G401 (cell line): ENCODE measurements at places on chromosomes 1 and 21.
A peak's percentile ranks its signal among the peaks of the same experiment; 100 is the strongest.

- no peak for DNase-seq
Measured at GRCh38 chr21:43637530-43638158, 21.6 kb downstream of the HSF2BP start.

- no peak for DNase-seq
Measured at GRCh38 chr1:205294175-205294917, 27.2 kb downstream of the NUAK2 start.

- DNase-seq, result peak; percentile 48
Measured at GRCh38 chr1:225318706-225319575, 108.9 kb downstream of the LBR start.

DNA sequence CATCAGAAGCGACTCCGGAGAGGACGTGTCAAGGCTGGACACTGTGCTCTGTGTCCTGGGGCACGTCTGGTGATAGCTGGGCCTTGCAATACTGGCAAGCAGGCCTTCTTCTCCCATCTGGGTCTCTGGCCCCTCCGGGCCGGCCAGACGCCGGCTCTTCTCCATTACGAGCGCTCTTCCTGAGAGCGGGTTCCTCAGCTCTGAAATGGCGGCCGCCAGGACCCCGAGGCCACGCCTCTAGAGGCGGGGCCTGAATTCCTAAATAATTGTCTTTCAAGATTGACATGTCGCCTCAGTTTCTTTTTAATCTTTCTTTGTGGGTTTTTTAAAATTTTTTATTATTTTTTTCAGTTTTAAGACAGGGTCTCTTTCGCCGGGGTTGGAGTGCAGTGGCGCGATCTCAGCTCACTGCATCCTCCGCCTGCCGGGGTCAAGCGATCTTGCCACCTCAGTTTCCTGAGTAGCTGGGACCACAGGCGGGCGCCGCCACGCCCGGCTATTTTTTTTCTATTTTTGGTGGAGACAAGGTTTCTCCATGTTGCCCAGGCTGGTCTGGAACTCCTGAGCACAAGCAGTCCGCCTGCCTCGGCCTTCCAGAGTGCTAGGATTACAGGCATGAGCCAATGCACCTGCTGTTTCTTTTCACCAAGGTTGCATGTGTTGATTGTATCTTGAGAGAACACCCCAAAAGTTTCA, 9.2 kb downstream of the RNF2 start:
- DNase-seq, result no peak

DNA sequence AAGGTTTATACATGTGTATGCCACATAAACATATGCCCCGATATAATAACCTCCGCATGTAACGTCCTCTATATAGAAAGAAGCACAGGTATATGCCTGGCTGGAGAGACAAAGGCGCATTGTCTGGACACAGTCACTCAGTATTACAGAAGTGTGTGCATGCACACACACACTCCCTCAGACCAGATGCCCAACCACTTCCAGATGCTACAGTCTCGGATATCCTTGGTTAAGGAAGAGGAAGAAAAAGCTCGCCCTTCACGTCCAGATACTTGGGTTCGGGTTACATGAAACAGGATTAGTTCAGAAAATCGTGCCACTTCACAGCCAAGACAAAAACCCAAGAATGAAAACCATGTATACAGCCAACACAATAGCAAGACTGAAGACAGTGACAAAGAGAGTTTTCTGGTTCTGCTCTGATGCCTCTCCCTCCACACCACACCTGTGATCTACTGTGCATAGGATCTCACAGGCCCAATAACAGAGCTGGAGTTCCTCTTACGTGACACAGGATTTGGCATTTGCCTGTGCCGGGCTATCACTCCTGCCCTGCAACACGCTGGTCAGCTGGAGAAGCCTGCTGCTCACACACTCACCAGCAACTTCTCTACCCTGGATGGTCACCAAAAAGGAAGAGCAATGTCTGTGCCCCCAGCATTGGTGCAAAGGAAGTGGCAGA, 75.0 kb downstream of the SSBP3 start:
- no peak for DNase-seq

DNA sequence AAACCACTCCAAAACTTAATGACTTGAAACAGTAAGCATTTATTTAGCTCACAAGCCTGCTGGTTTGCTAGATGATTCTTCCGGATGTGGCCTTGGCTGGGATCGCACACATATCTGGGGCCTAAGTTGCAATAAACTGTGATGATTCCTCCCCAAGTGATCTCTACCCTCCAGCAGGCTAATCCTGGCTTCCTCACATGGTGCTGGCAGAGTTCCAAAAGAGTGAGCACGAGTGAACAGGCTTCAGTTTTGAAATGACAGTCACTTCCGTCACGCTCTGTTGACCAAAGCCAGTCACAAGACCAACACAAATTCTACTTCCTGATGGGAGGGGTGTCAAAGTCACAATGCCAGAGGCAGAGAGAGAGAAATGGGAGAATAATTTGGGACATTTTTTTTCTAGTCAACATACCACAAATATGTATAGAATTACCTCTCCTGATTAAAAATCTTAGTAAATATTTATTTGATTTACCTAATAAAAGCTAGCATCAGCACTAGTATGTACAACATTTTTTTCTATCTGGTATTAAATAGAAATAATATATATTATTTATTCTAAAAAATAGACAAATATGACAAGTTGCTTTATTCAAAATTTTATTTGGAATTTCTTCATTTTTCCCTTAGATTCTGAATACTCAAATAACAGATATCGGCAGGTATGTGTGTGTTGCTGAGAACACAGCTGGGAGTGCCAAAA, 292.7 kb downstream of the TPR start:
- peak; percentile 78 for DNase-seq

DNA sequence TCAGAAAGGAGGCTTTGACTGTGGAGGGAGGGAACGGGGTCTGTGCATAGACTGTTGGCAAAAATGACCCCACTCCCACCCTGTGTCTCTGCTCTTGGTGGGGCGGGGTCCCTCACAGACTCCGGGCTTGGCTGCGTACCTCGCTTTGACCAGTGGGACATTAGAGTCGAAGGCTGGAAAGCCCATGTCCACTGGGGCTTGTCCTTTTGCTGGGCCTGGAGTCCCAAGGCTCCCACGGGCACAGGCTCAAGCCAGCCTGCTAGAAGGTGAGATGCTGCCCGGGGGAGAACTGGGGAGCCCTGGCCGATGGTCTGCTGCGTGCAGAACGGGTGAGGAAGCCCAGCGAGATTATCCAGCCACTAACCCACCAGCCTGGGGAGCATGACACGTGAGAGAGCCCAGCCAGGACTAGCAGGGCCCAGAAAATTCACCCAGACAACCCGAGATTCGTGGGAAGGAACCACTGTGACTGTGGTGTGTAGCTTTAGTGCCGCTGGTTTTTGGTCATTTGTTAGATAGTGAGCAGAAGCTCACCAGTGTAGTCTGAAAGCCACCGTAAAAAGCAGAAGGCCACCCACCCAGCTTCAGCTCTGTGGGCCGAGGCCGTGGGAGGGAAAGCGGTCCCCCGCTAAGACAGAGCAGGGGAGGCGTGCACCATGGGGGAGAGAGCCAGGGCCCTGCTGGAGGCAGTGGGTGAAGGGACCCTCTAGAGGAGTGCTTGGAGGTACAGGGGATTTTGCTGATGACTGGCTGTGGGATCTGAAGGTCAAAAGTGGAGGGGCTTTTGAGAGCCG, 78.3 kb upstream of the C1orf174 start:
- DNase-seq, result no peak

DNA sequence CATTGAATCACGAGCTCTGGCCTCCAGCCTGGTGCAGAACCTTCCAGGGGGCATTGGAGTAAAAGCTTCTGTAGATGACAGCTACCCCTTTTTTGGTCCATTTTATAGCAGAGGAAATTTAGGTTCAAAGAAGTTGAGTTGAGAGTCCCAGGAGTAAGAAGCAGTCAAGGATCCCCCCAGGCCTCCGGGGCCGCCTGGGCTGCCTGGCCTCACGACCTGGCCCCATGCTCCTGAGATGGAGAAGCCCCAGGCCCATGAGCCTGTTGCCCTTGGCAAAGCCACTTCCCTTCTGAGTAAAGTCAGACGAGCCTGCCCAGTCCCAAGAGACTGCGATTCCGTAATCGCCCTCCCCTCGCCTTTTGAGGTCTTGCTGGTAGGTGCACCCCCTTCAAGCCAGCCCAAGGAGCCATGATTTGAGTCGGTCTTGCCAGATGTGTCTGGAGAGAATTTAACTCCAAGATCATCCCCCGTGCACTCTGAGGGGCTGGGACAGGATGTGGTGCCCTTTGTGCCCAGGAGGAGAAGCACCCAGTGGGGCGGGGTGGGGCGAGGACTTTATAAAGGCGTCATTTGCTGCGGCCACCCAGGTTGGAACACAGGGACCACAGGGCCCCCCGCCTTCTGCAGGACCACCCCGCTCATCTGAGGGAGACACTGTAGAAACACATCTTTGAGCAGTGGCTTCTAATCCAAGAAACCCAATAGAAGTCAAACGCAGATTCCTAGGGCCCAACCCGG, 30.1 kb downstream of the PDE9A start:
- DNase-seq, result no peak

GRCh38 chr1:18641005-18641941, 10.6 kb downstream of the PAX7 start:
- DNase-seq, result no peak

DNA sequence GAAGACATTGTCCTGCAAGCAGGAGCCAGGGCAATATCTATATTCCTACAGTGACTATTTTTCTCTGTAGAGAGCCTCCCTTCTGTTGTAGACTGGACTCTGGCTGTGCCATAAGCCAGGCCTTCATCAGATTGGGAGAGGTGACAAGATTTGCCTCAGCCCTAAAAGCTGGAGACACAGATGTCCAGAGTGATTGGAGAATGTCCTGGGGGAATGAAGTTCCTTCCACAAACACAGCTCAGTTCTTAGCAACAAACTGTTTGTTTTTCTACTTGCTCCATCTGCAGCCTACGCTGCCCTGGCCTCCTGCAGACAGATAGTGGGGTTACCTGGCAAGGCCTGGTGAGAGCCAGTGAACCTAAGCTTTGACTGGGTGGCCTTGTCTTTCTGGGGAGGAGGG, 29.9 kb upstream of the SNX27 start:
- no peak for DNase-seq

DNA sequence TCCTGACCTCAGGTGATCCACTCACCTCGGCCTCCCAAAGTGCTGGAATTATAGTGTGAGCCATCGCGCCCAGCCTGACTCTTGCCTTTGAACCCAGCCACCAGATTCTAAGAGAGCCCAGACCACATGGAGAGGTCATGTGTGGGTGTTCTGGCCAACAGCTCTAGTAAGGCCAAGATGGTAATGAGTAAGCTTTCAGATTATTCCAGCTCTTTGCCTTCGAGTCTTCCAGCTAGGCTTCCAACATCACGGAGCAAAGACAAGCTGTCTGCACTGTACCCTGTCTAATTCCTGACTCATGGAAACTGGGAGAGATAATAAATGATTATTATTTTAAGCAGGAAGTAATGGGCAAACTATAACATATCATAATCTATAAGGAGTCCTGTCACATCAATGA, 14.8 kb upstream of the ZFP69B start:
- DNase-seq, result no peak

DNA sequence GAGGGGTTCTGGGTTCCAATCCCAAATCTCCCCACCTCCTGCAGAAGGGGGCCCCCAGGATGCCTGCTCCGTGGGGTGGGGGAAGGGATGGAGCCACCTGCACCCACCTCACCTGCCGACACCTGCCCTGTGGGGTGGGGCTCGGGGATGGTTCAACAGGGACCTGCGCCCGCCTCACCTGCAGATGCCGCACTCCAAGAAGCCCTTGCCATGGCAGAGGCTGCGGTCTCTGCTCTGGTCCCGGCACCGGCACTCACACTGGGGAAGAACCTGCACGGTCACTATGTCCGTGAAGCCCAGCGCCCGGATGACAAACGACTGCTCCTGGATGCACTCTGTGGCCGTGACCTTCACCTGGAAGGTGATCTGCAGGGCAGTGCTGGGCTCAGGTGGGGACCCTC, 18.1 kb upstream of the PTTG1IP start:
- no peak for DNase-seq

GRCh38 chr1:42833981-42834380, 12.4 kb upstream of the ZNF691 start:
- no peak for DNase-seq

GRCh38 chr21:34880401-34880800, 168.7 kb downstream of the RUNX1 start:
- no peak for DNase-seq

DNA sequence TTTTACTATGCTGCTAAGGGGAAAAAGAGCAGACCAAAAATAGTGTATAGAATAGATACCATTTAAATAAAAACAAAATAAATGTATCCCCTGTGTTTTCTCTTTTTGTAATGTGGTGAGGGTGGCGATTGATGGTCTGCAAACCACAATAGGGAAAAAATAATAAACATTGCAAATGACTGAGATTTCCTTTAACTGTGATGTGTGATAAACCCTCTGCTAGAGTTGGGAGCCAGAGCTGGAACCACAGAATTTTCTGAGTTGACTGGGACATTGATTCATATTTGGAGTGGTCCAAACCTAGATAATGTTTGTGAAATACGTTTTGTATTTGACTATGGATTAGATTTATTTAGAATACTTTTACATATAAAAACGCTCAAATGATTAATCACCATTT, 70.6 kb upstream of the PTGFR start:
- no peak for DNase-seq

- DNase-seq, result no peak
Measured at GRCh38 chr1:111535256-111536191, 32.1 kb upstream of the ADORA3 start.
